Adrenal gland (tissue), 19 donors: ENCODE measurements at places on chromosomes 7 and 10. TPM values are rescaled to one million over a fixed set of nuclear protein-coding genes. Genes with fewer than 3 reads are reported as not detected.

GRCh38 chr7:74300926-74301325, 11.7 kb downstream of the CLIP2 start:
- no peaks in the 10 kb centered on the region for H3K36me3 ChIP-seq
- H3K4me1 ChIP-seq, result no peaks in the 10 kb centered on the region

DNA sequence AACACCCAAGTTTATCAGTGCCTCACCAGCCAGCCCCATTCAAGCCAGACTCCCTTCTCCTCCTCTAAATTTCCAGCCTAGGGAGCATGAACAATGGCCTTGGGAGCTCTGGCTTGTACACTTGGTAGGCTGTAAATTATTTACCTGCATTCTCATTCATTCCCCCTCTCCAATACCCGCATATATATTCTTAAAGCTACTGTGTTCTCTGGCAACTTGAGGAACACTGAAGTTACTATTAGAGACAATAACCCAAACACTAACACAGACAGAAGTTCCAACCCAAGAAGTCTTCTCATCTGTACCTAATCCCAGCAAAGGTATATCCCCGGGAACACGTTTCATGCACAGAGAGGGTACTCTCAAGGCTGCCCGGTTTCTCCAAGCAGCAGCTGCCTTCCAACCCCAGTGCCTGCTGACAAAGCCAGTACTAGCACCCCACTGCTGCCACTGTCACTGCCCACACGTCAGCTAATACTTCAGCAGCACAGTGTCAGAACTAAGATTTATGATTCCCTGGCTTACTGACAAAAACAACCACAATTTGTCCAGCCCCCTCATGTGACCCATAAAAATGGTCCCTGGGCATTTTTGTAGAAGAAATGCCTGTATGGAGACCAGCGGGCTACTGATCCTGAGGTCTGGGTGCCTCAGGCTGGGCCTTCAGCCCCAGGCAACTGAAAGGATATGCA, 3.1 kb downstream of the WDR91 start:
- H3K4me3 ChIP-seq, result no peak overlapping the region
- H3K4me1 ChIP-seq, result no peaks in the 10 kb centered on the region
- no peaks in the 10 kb centered on the region for H3K27me3 ChIP-seq
- no peak for DNase-seq

DNA sequence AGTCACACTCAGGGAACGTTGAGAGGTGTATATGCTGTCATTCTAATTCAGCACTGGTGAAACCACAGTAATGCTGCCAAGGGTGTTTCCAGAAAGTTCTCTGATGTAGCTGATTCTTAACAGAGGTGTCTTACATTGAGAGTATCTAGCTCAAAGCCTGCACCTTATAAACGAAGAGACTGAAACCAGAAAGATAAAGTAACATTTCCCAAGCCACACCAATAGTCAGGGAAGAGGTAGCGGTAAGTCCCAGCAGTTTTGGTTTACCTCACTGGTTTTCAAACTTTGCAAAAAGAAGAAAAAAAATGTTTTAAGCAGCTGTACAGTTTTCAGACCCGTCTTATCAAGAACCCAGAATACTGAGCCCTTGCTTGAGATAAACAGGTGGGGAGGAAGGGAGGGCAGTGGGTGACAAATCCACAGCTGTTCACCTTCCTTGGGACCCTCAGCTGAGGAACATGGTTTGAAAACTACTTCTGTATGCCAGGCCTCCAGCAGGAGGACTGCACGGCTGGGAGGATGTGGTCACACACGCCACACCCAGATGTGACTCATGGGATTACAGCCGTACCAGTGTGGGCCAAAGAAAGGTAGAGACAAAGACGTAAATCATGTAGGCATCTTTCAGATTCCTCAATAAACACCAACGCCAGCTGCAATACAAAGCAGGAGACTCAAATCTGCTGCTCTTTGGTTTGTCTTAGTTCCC, 63.9 kb upstream of the GSDME start:
- no peak overlapping the region for H3K4me3 ChIP-seq
- peaks cover 7% of the 10 kb centered on the region for H3K4me1 ChIP-seq
- H3K27me3 ChIP-seq, result no peaks in the 10 kb centered on the region

GRCh38 chr7:140223515-140224221, 46.9 kb upstream of the KDM7A start:
- no peak overlapping the region for H3K27ac ChIP-seq
- H3K4me3 ChIP-seq, result no peak overlapping the region
- no peaks in the 10 kb centered on the region for H3K36me3 ChIP-seq

TNS3 gene
- total RNA-seq, result 133 TPM

DNA sequence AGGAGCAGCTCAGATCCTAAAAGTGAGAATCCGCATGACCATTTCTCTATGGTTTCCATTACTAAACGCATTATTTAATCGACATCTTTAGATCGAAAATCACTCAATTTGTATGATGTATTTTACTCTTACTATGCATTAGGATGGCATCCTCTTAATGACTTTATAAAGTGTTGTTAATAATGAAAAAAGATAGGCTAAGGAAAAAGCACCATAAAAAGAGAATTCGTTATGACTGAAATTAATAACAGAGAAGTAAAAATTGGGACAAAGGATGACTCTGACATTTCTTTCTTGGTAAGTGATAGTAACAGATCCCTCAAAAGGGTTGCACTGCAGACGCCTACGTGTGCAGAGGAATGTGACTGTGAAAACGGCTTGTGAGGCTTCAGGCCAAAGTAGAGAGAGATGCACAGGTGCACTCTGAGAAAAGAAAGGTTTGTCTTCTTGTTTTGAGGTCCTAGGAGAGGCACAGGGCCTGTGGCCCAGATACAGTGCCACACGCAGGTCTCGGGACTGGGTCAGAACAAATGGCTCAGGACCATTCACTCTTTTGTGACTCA, 23.0 kb upstream of the RBM33 start:
- H3K36me3 ChIP-seq, result no peaks in the 10 kb centered on the region
- no peak overlapping the region for H3K4me3 ChIP-seq
- DNase-seq, result no peak
- H3K4me1 ChIP-seq, result no peaks in the 10 kb centered on the region
- H3K27me3 ChIP-seq, result no peaks in the 10 kb centered on the region
- no peak overlapping the region for H3K27ac ChIP-seq

GRCh38 chr7:151946932-151947331, 9.3 kb upstream of the GALNTL5 start:
- DNase-seq, result no peak
- H3K27me3 ChIP-seq, result no peaks in the 10 kb centered on the region
- H3K4me3 ChIP-seq, result no peak overlapping the region

- peaks cover 17% of the 10 kb centered on the region for H3K4me1 ChIP-seq
- peaks cover 22% of the 10 kb centered on the region for H3K36me3 ChIP-seq
- peak; percentile 42 for DNase-seq
Observed at GRCh38 chr7:30427296-30428070, 51.1 kb downstream of the NOD1 start.
